CD4-positive, alpha-beta T cell treated with Interferon alpha-2 for 1 hour (primary cell): ENCODE measurements at places on chromosomes 3 and 15.

- no peak for DNase-seq
These were observed 21.9 kb upstream of the P2RY13 start for GRCh38 chr3:151351219-151351618.

DNA sequence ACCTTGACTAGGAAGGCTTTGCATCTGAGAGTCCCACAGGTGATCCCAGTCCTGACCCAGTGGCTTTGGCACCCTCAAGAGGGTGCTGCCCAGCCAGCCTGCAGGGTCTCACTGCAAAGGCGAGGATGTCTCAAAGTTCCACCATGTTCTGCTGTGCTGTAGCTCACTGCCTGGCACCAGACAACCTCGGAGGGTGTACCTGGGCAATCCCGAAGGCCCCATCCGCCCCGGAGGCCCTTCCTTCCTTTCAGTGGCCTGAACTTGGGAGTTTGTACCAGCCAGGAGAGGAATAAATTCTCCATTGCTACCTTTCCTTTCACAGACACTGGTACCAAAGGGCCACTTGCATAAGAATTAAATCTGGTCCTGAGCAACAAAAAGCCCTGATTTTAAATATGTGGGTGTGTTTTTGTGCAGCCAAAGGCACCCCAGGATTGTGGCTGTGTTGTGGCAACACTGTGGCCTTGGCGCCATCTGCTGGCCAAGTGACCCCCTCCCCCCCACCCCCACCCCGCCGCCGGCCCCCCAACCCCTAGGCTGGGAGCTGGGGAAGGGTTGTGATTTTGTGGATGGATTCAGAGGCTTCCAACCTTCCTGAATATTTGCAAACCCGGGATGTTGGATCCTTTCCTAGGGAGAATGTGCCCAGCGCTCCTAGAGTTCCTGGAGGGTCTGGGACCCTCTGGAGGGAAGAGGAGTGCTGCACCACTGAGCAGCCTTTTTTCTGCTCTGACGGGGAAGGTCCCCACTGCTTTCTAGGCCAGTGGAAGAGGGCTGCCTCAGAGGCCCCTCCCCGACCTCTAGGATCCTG, 9.7 kb upstream of the PTPN23 start:
- DNase-seq = peak; percentile 10

DNA sequence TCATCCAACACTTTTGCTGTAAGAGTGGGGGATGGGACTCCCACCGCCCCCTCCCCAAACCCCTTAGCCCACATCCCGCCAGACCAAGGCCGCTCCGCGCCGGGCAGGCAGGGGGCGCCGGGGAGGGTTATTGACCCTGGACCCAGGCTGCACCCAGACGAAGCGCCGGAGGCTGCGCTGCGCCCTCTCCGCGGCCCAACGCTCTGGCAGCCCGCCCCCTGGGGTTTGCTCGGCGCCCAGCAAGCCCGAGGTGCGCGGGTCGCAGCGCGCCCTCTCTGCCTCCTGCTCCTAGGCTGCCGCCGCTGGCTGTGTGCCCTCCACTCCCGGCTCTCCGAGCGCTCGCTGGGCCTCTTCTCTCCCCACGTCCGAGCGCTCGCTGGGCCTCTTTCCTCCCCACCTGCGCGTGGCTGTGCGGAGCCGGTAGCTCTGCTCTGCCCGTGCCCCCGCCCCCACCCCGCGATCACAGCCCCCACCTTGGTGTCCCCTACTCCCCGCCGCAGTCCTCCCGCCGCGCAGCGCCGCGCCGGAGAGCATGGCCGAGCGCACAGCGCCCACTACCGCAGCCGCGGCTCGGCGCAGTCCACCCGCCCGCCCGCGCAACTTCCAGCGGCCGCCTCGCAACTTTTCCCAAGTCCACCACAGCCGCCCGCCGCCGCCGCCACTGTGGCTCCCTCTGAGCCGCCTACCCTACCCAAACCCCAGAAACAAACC, 1.2 kb downstream of the MECOM start:
- no peak for DNase-seq

- no peak for DNase-seq
These were observed 72.3 kb downstream of the FGF12 start for GRCh38 chr3:192655040-192655439.
